ENCODE measurements at places on chromosomes 2 and 18. TPM values are rescaled to one million over a fixed set of nuclear protein-coding genes. Genes with fewer than 3 reads are reported as not detected.

- DNase-seq, result no peak
These were observed 186.5 kb upstream of the ID2 start for GRCh38 chr2:8495189-8495989.

- DNase-seq, result no peak
These were observed 9.8 kb downstream of the AFTPH start for GRCh38 chr2:64533882-64534281.

GRCh38 chr2:10738192-10738591 lies 16.8 kb downstream of the ATP6V1C2 start:
- no peak for DNase-seq

- peak; percentile 26 for DNase-seq
These were observed 52.6 kb downstream of the GNAL start for GRCh38 chr18:11741505-11742145.

The COL3A1 gene
- total RNA-seq, result 23.7 TPM

The FBXO15 gene
- total RNA-seq, result 2.4 TPM

The LRRC30 gene
- total RNA-seq, result not detected

All from A673 (cell line).